ENCODE measurements at places on chromosomes 12 and 14.
A peak's percentile ranks its signal among the peaks of the same experiment; 100 is the strongest.

DNA sequence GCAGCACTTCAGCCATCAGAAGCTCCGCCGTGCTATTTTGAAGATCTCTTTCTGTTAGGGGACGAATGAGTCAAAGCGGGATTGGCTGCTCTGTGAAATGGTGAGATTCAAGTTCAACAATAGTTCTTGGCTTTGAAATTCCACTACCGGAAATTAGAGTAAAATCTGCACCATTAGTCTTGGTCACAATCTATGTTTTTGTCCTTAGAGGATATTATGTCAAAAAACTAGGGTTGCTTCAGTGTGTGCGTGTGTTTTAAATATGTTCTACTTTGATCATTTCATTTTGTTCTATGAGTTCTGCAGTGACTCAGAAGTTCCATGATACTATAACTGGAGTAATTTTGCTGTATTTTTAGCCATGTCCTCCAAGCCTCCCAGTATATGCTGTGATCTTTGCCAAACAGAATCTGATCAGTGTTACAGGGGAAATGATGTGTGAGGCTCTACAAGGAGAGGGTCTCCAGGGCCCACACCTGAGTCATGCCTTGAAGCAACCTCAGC lies 22.6 kb downstream of the GPHB5 start:
- DNase-seq, result no peak

- peak; percentile 87 for DNase-seq
Measured at GRCh38 chr12:32399370-32400113, at the start of gene FGD4. FGD4 (plus strand) TSS chr12:32399558.

GRCh38 chr12:83827860-83828259 lies 1084.7 kb downstream of the SLC6A15 start:
- no peak for DNase-seq

GRCh38 chr14:61527325-61528100 lies 167.8 kb upstream of the HIF1A start:
- no peak for DNase-seq

DNA sequence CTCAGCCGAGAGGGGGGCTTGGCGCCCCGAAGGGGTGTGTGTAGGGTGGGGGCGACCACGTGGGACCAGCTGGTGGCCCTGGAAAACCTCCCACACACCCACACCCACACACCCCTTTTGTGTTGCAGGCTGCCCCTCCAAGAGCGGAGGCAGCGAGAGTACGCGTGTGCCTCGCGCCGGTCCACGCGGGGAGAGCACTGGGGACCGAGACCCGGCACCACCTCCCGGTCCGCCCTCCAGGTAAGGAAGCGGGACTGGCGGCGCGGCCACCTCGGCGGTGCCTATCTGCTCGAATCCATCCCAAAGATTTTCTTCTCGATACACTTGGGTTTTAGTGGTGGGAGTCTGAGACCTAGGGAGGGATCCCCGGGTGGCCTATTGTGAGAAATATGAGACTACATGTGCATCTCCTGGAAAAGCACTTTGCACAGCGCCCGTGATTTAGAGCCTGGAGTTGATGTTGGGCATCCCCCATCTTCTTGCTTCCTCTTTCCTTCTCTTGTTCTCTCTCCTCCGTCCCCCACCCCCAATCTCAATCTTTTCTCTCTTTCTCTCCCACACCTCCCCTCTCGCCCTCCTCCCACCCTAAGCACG lies 393 bp downstream of the SYT1 start:
- DNase-seq, result no peak

- no peak for DNase-seq
Measured at GRCh38 chr14:102826161-102826560, 48.9 kb downstream of the TRAF3 start.

- DNase-seq, result no peak
Measured at GRCh38 chr12:51666696-51667095, 75.7 kb downstream of the SCN8A start.

DNA sequence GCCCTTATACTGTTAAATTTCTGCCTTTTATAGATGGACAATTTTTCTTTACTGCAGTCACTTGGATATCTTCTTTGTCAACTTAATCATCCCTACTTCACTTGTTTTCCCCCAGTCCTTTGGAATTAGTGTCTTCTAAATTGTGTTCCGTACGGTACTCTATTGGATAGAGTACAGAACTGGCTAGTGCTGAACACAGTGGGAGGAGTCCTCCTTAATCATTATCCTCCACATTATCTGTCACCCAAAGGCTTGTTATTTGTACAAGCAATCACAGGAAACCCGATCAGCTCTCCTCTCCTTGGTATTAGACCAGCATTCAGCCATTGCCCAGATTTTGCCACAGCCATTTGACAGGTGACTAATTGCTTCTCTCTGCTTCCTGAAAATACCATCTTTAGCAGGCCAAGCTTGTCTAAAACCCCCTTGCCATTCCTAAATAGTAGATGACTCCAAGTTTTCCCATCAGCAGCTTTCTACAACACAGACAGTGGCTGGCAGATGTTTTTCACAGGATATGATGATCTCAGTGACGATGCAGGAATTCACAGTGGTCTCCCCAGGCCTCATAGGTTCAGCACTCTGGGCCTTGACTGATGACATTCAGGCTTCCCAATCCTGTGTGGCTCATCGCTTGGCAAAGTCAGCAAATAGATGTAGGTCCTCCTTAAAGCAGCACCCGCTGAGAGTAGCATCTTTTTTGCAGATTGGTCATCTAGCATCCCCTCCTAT lies 216.0 kb upstream of the RGS6 start:
- no peak for DNase-seq

GRCh38 chr12:2643576-2644135 lies 151.1 kb upstream of the FKBP4 start:
- DNase-seq, result no peak

GRCh38 chr14:101582294-101582693 lies 21.0 kb downstream of the DIO3 start:
- DNase-seq, result no peak

DNA sequence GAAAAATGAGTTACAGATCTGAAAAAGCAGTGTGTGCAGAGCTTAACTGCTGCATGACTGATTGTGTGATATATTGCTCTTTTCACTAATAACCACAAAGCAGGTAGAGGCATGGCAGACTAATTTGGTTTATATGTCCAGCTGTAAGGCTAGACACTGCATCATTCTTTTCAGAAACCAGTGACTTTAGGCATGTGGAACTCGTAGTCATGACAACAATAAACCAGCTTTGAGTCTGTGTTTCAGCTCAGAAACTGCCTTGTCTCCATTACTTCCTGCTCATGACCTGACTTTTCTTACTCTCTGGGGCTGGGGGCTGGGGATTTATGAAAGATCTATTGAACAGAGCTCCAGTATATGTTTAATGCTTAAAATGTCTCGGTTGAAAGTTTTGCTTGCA lies 146.8 kb upstream of the LRIG3 start:
- no peak for DNase-seq

DNA sequence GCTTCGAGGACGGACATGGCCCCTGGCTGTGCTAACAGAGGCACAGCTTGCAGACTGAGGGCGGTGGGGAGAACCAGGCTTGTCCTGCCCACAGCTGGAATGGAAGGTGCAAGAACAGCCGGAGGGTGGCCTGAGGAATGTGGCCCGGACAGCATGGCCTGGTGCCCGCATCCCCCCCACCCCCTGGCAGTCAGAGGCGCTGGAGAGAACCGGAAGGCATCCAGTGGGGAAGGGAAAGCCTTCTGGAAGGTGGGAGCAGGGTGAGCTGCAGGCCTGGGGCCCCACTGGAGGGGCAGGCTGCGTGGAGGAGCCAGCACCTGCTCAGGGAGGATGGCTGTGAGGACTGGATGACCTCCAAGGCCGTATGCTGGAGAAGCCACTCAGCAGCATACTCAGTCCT lies 8.1 kb upstream of the CYP46A1 start:
- DNase-seq, result no peak

- DNase-seq, result no peak
Measured at GRCh38 chr12:113070117-113070906, 13.8 kb downstream of the DTX1 start.

DNA sequence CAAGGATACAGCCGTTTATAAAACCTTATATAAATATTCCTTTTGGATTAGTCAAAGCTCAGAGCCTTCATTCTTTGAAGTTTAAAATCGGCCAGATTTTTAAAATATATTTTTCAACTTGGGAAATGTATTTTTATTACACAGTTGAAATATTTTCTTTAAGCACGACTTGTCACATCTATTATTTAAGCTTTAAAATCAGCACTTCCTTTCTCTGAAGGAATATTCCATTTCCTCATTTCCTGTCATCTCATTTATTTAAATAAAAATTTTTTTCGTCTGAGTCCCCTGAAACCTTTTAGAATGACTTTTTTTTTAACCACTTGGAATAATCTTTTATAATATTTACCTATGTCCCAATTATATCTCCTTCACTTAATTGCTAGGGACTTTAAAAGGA lies 107.5 kb upstream of the PDE3A start:
- DNase-seq, result no peak

- DNase-seq, result no peak
Measured at GRCh38 chr12:130253866-130254265, 83.8 kb upstream of the PIWIL1 start.

GRCh38 chr12:12121061-12121460 lies 50.3 kb downstream of the BCL2L14 start:
- no peak for DNase-seq

DNA sequence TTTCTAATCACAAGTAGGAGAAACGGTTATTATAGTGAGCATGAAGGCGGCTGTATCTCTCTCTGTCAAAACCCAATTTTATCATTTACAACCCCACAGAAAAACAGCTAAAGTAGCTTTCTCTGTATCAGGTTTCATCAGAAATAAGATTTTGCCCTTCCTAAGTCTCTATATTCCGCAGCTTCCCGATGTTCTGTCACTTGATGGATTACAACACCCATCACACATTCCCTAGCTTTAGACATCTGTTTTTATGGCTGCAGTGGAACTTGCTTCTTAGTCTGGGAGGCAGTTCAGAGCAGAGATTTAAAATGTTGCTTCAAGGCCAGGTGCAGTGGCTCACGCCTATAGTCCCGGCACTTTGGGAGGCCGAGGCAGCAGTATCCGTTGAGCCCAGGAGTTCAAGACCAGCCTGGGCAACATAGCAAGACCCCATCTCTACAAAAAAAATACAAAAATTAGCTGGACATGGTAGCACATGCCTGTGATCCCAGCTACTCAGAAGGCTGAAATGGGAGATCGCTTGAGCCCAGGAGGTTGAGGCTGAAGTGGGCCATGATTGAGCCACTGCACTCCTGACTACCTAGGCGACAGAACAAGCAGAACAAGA lies 27.6 kb upstream of the FOXN3 start:
- no peak for DNase-seq

DNA sequence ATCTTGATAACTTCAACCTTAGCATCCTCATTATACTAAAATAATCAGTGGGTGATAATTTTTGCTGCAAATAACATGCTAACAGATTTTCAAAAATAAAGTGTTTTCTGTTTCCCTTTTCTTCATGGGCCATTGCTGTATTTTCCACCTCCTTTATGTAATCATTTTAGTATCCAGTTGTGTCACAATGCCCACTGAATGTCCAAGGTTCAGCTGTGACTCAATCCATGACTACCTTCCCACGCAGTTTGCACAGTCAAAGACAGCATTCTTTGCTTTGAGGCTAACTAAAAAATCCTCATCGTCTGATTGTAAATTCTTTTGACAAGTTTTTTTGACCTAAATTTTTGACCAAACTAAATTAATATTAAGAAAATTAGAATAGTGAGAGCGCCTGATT lies 474.1 kb downstream of the FLRT2 start:
- no peak for DNase-seq

- DNase-seq, result no peak
Measured at GRCh38 chr12:101607894-101608293, 13.1 kb downstream of the MYBPC1 start.

DNA sequence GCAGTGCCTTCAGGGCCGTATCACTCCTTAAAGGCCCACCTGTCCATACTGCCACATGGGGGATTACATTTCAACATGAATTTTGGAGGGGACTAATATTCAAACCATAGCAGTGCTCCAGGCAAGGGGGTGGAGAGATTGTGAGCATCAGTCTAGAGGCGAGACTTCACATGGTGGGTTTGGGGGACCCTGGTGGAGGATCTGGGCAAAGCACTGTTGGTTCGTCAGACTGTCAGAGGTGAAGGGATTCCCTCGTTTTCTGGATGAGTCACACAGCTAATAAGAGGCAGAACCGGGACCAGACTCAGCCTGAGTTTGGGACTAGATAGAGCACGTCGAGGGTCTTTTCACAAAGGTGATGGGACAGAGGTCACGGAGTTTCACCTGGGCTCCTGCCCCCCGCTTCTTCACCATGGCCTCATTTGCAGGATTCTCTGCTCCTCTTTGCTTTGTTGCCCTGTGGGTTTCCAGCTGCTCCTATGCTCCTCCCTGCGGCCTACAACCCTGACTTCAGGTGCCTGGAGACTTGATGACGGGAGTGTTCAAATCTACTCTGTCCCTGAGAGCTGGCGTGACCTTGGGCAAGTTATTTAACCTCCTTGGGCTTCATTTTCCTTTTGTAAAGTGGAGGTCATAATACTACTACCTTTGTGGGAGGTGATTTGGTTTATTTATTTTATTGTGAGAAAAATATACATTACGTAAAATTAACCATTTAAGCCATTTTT lies 41.5 kb downstream of the TEAD4 start:
- peak; percentile 56 for DNase-seq

- DNase-seq, result peak; percentile 65
Measured at GRCh38 chr12:41521872-41522379, 333.8 kb downstream of the PDZRN4 start.

DNA sequence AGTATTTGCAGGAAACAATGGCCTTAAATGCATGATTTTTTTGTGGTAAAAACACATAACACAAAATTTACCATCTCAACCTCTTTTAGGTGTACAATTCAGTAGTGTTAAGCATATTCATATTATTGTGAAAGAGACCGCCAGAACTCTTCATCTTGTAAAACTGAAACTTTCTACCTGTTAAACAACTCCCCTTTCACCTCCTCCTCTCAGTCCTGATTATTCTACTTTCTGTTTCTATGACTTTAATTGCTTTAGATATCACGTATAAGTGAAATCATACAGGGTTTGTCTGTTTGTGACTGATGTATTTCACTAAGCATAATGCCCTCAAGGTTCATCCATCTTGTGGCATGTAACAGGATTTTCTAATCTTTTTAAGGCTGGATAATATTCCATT lies 353.4 kb downstream of the ADAMTS20 start:
- no peak for DNase-seq

DNA sequence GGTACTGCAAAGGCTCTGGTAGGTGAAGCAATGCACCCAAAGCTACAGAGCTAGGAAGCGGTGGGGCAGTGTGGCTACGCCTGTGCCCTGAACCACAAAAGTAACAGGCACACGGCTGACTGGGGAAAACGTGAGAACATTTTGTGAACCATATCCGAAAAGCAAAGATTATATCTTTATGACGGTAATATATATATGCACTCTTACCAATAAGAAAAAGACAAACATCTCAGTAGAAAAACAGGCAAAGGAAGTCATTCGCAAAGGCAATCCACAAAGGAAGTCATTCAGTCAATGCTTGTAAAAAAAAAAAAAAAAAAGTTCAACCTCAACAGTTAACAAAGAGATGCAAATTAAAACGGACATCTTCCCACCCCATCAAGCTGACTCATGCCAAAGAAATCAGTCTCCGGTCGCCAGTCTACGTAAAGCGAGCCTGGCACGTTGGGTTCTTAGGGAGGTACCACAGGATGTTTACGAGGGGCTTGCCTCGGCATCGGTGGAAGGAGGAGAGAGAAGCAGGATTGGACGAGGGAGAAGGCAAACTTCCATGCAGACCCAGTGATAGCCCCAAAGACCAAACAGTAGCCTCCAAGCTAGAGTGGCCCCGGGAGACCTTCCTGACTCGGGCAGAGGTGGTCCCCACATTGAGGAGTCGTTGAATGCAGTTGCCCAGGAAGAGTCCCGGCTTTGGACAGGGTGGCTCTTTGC lies 39.4 kb upstream of the PPP2R5C start:
- no peak for DNase-seq

GRCh38 chr12:24582954-24583601 lies 365.8 kb downstream of the BCAT1 start:
- DNase-seq, result no peak

- no peak for DNase-seq
Measured at GRCh38 chr12:120941846-120942405, 36.4 kb upstream of the HNF1A start.

Measured in Karpas-422 (cell line).